Right renal pelvis (tissue), 4 donors: ENCODE measurements at places on chromosomes 13 and 19. TPM values are rescaled to one million over a fixed set of nuclear protein-coding genes. Genes with fewer than 3 reads are reported as not detected.

DNA sequence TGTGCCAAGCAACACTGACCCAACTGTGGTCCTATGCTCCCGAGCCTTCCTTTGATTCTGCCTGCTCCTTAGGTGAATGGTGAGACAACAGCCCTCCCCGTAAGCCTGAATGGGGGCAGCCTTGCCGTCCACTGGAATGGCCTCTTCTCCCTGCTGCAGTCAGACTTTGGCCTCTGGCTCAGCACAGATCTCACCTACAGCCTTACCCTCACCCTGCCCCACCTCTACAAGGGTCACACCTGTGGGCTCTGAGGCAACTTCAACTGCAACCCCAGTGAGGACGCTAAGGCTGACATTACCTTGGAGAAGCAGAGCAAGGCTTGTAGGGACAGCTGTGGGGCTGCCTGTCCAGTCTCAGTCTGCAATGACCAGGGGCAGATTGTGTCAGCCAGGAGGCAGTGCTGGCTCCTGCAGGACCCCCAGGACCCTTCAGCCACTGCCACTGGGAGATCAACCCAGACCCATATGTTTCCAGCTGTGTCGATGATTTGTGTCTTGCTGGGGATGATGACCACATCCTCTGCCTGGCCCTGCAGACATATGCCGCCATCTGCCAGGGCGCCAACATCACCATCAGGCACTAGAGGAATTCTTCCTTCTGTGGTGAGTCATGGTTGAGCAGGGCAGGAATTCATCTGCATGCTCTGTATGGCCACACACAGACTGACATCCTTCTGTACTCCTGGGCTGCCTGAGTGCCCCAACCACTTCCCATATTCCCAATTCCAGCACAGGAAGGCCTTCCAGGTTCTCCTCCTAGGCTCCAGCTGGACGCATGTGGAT lies 27.3 kb upstream of the FXYD3 start:
- DNase-seq: no peak

CCL25 gene
- polyA plus RNA-seq: 0.57 TPM

GRCh38 chr13:96803456-96804100 lies 190.7 kb downstream of the OXGR1 start:
- no peak for DNase-seq

DNA sequence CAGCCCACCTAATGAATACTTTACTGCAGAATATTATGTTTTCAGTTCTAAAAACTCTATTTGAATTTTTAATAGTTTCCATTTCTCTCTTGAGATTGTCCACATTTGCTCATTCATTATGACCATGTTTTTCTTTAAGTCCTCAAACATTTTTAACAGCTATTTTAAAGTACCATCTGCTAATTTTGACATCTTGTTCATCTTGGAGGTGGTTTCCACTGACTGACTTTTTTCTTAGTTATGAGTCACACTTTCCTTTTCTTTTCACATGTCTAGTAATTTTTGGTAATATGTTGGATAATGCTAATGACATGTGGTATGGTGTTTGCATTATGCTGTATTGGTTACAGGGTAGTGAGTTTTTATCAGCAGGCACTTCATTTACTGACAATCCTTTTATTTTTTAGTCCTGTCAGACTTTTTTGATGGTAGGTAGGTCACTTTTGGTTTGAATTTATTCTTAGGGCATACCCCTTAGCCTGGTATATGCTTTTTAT lies 15.4 kb upstream of the ESD start:
- no peak for DNase-seq

DNA sequence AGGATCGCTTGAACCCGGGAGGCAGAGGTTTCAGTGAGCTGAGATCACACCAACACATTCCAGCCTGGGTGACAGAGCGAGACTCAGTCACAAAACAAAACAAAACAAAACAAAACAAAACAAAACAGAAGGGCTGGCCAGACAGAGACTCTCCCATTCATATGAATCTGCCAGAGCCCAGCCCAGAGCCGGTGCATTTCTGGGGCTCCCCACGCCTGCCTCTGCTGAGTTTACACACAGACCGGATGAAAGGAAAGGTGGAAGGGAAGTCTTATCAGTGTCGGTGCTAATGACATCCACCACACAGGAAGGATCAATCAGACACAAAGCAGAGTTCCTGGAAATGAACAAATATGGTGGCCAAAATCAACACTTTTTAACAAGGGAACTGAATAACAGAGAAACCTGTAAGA lies 6.8 kb downstream of the TRAPPC6A start:
- DNase-seq: no peak

- DNase-seq: no peak
Measured at GRCh38 chr13:39765801-39766463, 110.5 kb downstream of the COG6 start.

CNN1 gene
- polyA plus RNA-seq: 3.1 TPM

NMRK2 gene
- not detected for polyA plus RNA-seq

NALCN gene
- polyA plus RNA-seq: 0.86 TPM

DNA sequence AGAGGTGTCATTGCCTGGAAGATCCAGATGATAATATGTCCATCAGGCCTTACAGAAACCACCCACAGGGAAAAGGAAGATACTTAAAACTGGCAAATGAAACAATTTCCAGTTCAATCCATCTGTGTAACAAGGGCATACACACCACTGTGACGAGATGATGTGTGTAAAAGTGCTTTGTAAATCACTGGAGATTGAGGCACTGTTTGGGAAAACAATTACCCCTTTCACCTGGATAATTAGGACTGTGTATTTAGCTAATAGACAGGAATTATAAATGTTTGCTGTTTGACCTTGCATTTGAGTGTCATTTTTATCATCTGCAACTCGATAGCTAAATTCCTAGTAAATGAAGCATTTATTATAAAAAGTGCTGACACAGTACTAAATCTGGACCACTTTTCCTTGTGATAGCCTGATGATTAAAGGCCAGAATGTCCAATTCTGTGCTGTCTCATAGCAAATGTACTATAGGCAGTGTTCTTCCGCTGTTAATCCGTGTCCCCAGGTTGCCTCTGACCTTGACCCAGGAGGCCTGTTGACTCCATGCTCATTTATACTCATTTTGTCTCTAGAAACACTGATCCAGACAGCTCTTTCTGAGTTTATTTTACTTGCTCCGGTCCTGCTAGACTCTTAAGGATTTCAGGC lies 105.8 kb downstream of the LACC1 start:
- no peak for DNase-seq

DNA sequence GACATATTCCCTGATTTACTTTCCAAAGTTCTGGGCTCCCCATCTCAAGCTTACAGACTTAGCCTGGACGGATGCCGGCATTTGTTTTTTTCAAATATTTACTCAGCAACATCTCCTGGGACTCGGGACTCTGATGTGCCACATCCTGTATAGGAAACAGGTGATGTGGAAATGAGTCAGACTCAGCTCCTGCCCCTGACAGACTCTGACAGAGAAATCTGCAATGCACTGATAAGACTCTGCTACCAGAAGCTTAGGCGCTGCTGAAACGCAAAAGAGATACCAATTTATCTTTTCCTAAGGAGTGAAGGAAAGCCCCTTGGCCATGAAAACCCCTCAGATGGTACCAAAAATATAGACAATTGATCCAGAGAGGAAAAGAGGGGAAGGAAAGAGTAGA lies 16.2 kb downstream of the LAIR2 start:
- no peak for DNase-seq

DNA sequence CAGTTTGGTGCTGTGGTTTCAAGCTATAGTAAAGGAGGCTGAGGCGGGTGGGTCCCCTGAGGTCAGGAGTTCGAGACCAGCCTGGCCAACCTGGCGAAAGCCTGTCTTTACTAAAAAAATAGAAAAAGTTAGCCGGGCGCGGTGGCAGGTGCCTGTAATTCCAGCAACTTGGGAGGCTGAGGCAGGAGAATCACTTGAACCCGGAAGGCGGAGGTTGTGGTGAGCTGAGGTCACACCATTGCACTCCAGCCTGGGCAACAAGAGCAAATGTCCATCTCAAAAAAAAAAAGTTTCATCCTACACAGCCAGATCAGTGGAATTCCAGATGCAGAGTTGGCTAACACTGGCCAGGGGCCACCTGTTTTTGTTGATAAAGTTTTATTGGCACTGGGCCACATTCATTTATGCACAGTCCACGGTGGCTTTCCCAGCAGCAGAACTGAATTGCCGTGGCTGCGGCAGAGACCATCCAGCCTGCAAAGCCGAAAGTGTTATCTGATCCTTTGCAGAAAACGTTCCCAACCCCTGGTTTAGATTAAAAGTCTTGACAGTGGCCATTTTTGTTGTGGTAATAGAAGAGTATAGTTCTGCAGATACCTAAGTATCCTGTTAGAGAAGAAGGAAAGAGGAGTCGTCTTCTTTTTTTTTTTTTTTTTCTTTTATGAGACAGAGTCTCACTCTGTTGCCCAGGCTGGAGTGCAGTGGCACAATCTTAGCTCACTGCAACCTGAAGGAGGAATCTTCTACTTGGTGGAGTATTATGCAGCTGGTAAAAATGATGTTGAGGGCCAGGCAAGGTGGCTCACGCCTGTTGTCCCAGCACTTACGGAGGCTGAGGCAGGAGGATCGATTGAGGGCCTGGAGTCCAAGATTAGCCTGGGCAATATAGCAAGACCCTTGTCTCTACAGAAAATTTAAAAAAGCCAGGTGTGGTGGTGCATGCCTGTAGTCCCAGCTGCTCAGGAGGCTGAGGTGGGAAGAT lies 8.7 kb downstream of the NCLN start:
- no peak for DNase-seq

DNA sequence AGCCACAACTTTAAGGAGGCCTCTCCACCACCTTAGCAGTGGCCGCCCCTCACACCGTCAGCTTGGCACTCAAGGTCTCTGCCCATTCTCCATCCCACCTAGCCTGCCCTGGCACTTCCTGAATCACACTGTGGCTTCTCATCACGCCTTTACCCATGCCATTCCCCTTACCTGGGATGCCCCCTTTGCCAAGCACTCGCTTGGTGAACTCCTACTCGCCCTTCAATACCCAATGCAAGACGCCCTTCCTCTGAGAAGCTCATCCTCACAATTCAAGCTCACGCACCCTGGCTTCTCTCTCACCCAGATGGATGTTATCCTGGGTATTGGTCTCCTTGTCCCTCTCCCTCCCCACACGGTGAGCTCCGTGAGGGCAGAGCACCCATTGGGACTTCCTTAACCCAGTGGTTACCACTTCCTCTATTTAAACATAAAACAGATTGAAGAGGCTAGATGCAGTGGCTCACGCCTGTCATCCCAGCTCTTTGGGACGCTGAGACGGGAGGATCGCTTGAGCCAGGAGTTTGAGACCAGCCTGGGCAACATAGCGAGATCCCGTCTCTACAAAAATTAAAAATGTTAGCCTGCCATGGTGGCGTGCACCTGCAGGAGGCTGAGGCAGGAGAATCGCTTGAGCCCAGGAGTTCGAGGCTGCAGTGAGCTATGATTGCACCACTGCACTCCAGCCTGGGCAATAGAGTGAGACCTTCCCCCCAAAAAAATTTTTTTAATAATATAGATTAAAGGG lies 12.6 kb upstream of the SHD start:
- no peak for DNase-seq

GRCh38 chr19:1566392-1567115 lies 1.6 kb downstream of the MEX3D start:
- DNase-seq: peak; percentile 72

- no peak for DNase-seq
Measured at GRCh38 chr19:44530777-44531176, 1.3 kb upstream of the CEACAM20 start.

CCDC122 gene
- polyA plus RNA-seq: 16.2 TPM
